Fibroblast of skin of left quadriceps (primary cell): ENCODE measurements at places on chromosomes 2 and 18.

DNA sequence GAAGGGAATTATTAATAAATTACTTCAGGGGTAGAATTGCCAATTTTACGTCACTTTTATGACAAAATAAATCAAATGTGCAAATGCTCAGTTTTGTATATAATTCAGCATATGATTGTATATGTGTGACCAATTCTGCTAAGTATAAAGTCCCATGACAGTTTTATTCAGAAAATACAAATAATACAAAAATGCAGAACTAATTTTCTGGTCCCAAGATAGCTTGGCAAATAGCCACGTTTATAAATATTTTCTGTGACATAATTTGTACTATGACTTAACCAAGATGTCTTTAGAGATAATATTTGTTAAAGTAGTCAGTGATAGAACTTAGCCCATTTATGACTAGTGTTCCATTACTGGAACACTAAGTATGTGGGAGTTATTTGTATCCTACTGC is 24.2 kb upstream of the CAB39 start:
- DNase-seq, result no peak

GRCh38 chr18:79241755-79242154 is 154.0 kb upstream of the NFATC1 start:
- no peak for DNase-seq

DNA sequence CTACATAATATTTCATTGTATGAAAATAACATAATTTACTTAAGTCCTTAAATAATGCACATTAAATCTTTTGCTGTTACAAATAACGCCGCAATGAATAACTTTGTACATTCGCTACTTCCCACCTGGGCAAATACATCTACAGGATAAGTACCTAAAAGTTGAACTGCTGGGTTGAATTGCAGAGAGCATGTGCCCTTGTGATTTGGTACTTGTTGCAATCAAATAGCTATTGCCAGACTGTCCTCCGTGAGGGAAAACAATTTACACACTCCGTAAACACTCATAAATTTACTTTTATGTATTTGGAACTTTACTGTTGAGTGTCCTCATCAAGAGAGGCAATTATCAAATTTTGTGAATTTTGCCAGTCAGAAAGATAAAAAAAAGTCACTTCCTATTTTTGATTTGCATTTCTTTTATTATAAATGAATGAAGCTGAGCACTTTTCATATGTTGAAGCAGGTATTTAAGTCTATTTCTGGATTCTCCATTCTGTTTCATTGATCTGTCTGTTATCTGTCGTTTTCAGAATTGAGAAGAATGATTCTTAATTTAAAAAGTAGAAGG is 140.8 kb upstream of the SERTAD2 start:
- no peak for DNase-seq

DNA sequence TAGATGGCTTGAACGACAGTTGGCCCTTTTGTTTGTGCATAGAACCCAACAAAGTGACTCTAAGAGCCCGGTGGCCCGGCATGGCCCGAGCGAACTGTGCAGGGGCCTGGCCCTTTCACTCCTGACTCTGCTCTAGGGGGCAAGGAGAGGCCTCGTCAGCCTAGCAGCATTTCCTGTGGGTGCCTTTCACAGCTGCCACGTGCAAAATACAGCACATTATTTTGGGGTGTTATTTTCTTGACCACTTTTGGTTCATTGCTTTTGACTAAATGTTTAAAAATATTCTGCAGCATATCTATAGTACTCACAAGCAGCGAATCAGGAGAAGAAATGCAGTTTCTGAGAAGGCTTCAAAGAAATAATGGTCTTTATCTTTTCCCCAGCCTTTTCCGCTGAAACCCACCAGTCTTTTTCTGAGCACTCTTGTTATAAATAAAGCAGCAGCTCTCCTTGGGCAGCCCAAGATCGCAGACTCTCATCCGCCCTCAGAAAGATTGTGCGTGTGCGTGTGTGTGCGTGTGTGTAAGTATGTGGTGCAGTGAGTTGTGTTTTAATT is 31.3 kb downstream of the DGKD start:
- no peak for DNase-seq

DNA sequence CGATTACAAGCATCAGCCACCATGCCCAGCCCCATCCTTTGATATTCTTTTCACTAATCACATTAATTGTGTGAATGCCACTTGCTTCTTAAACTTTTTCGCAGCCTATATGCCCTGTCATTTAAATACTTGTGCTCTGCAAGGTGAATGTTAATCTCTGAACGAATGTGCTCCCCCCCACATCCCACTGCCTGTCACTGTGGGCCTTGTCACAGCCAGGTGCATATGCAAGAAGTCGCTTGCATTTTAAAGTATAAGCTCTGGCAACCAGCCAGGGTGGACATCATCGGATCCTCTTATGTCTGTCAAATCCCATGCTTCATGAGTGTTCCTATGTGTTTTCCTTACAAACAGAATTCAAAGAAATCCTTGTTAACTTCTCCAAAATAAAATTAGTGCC is 304.4 kb downstream of the GALR1 start:
- no peak for DNase-seq

GRCh38 chr2:170258382-170258781 is 80.4 kb downstream of the MYO3B start:
- no peak for DNase-seq

DNA sequence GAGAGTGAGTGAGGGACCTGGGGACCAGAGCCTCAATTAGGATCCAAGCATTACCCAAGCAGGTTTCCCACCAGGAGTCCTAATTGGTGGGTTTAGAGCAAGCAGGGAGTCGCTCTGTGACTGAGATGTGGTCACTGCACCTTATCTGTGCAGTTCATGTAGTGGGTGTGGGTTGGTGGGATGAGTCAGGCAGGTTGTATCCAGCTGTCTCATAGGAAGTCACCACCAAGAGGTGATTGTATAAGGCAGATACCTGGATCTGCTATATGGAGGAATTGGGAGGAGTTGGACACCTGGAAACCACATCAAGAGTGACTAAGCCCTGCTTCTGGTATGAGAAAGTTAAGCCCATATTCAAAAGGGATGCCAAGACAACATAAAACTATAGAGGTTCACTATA is 106.8 kb downstream of the ARHGAP28 start:
- DNase-seq, result no peak

DNA sequence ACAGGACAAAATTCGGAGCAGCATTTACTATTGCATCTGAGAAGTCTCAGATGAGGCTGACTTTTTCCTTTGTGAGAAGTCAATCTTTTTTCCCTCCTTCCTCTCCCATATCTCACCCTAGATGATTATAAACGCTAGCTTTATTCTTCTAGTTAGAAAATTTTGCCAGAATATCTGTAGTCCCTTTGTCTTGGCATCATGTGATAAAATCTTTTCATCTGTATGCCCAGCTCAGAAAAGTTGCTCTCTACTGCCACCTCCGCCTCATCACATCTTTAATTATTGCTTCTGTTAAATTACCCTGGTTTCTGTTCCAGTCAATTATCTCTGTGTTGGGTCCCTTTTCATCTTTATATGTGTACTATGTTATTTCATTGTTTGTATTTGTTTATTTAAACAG is 210.8 kb upstream of the SLC35G4 start:
- DNase-seq, result no peak

- no peak for DNase-seq
Measured at GRCh38 chr2:207015901-207016300, 76.6 kb downstream of the CPO start.

DNA sequence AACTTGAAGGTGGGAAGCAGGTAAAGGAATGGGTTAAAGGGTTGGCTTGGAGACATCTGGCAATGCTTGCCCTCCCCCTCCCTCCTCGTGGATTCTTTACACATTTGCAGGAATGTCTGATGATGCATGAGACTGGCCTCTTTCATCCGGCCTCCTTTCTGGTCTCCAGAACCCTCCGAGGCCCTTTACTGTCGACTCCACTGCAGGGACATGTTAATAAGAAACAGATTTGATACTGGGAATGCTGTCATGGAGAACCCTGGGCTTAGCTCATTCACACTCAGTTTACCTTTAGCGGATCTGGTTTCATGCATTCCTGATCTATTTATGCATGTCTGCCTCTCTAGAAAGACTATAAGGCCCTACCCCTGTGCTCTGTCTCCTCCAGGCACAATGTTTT is 238.7 kb downstream of the TGIF1 start:
- DNase-seq, result peak; percentile 99

- no peak for DNase-seq
Measured at GRCh38 chr2:62499430-62500060, 6.5 kb downstream of the TMEM17 start.

- DNase-seq, result no peak
Measured at GRCh38 chr2:112644933-112645309, 818 bp upstream of the SLC20A1 start.

DNA sequence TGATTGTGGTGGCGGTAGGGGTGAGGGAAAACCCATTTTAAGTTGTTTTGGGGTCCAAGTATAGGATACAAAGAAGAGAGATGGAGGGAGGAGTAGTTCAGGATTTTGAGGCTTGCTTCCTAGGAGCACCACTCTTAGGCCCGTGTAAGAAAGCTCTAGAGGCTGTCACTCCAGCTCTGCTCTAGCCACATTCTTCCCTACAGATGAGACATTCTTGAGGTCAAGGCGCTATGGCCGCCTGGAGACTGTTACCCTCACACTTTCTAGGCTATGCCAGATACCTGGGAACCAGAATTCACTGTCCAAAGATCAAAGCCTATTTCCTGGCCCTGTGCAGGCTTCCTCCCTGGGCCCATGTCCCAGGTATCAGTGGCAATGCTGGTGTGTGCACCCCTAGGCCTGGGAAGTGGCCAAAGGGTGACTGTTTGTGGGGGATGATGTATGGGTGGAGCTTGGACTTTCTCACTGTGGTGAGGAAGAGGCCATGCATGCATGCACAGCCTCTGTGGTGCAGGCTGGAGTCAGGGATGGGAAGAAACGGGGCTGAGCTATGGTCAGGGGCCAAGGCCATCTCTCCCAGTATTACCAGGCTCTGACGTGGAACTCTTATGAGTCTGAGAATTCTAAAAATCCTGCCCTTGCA is 7.0 kb upstream of the TTL start:
- DNase-seq, result no peak

DNA sequence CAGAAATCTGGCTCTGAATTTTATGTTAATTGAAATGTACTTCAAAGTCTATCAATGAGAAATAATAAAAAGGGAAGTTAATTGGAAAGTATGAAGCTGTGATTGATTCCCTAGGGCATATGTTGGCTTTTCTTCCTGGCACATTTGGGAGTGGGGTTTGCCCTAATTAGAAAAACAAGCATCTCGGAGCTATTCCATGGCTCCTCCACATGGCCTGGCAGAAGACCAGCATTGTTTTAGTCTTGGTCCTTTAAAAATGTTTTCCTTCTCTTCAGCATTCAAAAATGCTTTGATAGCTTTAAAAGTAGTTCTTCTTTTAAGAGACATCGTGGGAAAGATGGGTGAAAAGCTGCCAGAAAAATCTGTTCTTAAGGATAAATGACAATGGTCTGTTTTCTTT is 445.5 kb upstream of the PKDCC start:
- no peak for DNase-seq

DNA sequence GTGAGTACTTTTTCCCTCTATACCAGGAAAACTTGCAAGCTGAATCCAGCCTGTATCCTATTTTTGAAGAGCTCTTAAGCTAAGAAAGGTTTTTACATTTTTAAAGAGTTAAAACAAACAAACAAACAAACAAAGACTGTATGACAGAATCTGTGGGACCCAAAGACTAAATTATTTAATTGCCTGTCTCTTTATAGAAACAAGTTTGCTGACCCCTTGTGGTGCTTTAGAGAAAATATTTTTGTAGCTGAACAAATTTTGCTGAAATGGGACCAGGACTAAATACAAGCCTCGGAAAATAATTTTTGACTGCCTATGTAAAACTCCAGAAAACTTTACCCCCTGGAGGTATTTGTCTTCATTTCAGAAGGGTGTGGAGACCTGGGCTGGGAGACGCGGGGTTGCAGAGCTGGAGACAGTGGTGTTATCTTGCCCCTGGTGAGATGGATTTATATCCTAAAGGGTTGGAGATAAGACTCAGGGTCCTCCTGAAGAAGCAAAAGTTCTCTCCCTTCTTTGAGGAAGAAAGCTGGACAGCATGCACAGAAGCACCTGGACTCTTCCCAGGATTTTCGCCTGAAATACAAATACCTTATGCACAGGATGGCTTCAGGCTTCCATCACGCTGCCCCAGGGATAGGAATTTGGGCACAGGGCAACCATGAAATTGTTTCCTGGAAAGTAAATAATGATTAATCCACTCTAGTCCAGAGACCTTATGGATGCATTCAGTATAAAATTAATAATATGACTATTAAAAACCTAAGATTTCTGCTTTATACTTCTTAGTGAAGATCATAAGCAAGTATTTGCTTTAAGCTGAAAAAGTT is 54.3 kb downstream of the TMX3 start:
- DNase-seq, result peak; percentile 34

DNA sequence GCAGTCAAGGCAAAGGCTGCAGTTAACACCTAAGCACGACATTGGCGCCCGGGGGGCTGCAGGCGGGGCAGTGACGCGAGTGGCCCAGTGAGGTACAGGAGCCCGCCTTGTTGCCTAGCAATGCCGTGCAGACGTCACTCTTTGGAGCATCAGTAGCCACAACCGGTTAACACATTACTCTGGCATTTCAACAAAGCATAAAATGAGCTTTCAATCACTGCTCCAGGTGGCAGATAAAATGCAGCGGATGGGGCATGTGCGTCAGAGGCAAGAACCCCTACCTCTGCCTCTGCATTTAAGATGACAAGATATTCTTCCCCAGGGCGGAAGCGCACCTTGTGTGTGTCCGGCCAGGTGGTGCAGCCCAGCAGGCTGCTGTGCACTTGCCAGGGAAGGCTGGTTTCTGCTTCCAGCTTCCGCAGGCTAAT is 139.4 kb downstream of the MTCL1 start:
- peak; percentile 31 for DNase-seq

GRCh38 chr2:199395311-199395710 is 62.4 kb downstream of the SATB2 start:
- DNase-seq, result no peak

- no peak for DNase-seq
Measured at GRCh38 chr2:174554529-174555150, 43.0 kb downstream of the WIPF1 start.

DNA sequence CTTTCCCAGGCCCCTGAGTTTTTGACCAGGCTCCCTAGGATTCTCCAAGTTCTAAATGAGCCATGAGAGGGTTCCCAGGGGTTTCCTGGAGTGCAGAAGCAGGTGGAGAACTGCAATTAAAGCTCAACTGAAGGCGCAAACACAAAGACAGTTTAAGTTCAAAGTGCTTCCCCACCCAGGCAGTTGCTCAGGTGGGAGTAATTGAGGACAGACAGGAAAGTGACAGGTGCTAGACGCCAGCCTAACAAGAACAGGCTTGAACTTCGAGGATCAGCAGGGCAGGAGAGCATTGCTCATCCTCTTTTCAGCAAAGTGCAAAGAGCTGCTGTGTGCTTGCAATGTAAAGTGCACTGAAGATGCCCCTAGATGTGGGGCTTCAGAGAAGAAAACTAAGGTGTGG is 77.2 kb upstream of the ST8SIA3 start:
- no peak for DNase-seq
